ENCODE measurements at places on chromosomes 3 and 15.
A peak's percentile ranks its signal among the peaks of the same experiment; 100 is the strongest.

DNA sequence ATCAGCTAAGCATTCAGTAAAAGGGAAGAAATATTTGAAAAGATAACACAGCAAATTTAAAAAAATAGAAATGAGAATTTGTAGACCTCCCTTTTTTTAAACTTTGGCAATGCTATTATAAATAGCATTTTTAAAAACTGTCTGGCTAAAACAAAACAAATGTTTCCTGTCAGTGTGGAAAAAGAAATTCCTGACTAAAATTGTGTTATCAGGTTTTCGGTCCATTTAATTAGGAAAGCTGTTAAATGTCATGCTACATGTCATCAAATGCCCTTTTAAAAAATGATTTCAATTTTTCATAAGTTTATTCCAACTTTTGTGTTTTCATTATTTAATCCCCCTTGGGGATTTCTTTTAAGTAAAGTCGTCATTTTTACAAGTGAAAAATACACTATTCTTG, 29.6 kb downstream of the COL8A1 start:
- DNase-seq = no peak

DNA sequence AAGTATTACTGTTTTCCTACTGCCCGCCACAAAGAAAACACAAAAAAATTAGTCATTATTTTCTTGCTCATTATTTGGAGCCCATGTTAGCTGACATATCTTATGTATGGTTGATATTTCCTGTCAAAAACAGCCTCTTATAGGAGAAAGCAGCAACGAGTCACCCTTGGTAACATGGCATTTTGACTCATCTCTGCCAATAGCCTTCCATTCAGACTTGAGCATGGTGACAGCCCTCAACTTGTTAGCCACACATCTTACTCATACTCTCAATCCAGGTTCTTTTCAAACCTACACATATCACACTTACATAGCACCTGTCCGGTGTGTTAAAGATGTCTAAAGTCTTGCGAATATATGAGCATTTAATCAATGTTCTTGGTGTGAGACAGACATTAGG, 109.4 kb upstream of the SAMMSON start:
- no peak for DNase-seq

GRCh38 chr15:62719316-62719715, 323.2 kb upstream of the TPM1 start:
- DNase-seq = no peak

DNA sequence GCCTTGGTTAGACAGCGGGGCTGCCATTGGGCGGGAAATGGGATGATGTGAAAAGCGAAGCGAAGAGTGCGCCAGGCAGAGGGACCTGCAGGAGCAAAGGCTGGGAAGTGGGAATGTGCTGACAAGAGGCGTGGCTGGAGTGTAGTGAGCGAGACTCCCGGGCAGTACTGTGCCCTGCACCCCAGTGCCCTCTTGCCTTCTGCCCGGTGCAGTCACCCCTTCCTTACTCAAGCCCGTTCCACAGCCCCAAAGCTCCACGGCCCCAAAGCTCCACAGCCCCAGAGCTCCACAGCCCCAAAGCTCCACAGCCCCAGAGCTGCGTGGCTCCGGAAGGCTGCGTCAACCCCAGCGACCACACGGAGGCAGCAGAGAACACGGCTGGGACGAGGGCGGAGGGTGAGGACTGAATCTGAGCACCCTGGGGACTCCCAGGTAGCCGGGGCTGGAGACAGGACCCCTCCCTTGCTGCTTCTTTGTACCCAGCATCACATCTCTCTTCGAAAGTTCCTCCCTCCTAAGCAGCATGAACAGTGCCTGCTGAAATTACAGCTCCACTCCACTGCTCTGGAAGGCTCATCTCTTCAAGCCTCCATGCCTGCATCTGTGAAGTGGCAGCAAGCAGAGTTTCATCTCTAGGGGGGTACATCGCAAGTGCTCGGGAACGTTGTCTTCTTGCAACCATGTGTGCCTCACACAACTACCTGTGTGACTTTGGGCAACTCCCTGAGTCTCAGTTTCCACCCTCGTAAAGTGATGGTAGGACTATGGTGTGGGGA, 108.9 kb downstream of the FBLN2 start:
- DNase-seq = no peak

GRCh38 chr3:17158941-17159682, 274.4 kb downstream of the PLCL2 start:
- DNase-seq = no peak

DNA sequence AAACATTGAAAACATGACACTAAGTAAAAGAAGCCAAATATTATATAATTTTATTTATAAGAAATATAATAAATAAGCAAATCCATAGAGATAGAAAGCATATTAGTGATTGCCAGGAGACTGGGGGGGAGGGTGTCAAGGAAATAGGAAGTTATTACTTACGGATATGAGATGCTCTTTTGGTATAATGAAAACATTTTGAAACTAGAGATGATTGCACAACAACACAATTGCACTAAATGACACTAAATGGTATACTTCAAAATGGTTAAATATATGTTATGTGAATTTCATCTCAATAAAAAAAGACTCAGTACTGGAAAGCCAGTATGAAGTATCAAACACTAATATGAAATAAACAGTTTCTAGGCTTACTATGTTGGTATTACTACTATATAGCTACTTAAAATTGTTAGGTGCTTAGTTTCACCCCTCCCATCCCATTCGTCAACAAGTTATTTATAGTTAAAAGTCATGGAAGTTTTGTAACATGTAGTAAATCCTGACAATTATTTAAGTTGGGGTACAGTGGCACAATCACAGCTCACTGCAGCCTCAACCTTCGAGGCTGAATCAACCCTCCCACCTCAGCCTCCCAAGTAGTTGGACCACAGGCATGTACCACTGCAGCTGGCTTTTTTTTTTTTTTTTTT, 43.7 kb downstream of the STAG1 start:
- DNase-seq = no peak

GRCh38 chr3:55676643-55677042, 189.5 kb upstream of the WNT5A start:
- DNase-seq = peak; percentile 1

DNA sequence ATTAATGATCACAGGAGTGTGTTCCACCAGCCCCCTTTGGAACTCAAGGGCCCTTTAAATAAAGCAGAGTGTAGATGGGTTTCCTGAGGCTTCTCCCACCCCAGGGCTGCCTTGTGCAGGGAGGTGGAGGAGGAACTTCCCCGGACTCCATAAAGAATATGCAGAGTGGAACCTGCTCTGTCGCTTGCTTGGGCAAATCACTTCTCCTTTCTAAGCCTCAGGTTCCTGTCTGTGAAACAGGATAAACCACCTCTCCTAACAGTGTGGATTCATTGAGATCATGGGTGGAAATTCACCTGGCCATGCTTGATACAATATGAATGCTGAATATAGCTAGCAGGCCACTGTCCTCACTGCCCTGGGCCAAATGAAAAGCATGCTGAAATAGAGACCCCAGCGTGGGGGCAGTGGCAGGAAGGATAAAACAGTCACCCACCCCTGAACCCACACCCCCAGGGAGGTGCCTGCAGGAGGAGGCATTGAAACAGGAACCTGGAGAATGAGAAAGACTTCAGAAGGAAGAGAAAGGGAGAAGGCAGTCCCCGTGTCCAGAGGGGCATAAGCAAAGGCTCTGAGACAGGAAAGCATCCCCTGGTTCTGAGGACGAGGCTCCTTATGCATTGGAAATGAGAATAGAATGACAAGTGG, 41.1 kb upstream of the CHRNB4 start:
- DNase-seq = no peak

DNA sequence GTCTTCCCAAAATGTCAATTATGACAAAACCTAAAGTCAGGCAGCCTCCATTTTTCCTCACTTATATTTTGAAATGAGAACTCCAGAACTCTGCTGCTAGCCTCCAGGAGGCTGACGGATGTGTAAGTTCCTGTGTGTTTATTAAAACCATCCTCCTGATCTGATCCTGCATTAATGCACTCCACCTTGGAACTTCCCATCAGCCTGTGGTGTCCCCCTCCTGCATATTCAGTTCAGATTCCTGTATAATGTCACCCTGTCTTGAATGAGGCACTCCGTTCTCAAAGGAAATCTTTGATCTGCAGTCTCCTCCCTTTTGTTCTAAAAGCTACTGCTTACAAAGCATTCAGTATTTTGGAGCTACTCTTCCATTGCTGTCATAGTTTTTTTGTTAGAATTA, 318.2 kb upstream of the ONECUT1 start:
- no peak for DNase-seq

GRCh38 chr15:82928711-82929110, 23.8 kb downstream of the HOMER2 start:
- no peak for DNase-seq

GRCh38 chr3:72102112-72102616, 317.2 kb upstream of the PROK2 start:
- no peak for DNase-seq

- no peak for DNase-seq
Observed at GRCh38 chr15:38563723-38564519, 693 bp downstream of the RASGRP1 start.

GRCh38 chr3:167305340-167305890, 74.7 kb downstream of the ZBBX start:
- DNase-seq = no peak

GRCh38 chr3:12143949-12144504, 14.7 kb downstream of the TIMP4 start:
- no peak for DNase-seq

- no peak for DNase-seq
Observed at GRCh38 chr3:184868477-184868876, 56.5 kb downstream of the VPS8 start.

GRCh38 chr3:104816716-104817115, 550.0 kb upstream of the ALCAM start:
- no peak for DNase-seq

DNA sequence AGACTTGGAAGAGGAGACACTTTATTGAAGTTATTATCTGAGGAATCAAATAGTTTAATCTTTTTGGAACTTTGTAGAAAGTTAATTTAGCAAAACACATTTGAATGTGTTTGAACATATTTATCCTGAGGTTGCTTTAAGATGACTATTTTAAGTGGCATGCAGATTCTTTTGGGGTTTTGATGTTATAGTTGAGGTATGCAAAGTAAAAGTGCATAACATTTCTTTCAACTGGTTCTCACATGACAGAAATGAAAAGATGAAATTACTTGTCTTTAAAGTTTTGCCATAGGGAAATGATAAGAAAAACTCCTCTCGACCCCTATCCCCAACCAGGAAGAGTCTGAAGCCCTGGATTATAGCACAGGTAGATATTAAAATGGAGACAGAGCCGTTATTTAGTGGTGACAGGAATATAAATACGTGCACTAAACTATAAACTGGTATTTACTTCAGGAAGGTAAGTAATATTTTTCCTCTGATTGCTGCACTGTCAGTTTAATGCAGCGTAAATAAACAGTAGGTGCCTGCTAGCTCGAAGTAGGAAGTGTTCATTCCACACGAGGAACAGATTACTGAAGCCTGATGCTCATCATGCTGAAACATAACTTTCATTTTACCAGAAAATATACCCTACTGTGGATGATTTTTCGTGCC, 15.1 kb upstream of the SATB1 start:
- no peak for DNase-seq

DNA sequence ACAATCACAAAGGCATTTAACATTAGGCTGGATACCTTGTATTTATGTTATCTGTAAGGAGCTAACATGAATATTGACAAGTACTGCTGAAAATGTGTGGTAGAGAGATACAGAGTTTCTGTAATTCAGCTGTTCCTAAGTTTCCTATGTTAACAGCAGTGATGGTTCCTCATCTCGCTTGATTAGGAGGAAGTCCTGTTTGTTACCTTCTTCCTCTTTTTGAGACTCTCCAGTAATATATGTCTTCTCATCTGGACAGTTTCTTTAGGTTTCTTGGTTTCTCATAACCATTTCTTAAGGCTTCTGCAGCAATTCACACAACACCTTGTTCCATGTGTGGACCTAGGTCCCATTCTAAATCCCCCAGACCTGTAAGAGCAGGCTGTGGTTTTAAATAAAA, 11.4 kb upstream of the PEX5L start:
- DNase-seq = no peak

GRCh38 chr15:50487287-50487686, 59.2 kb downstream of the USP50 start:
- no peak for DNase-seq

GRCh38 chr15:31660816-31661215, 334.2 kb downstream of the KLF13 start:
- DNase-seq = no peak

GRCh38 chr15:70153921-70154717, 56.4 kb upstream of the TLE3 start:
- no peak for DNase-seq
